ENCODE measurements at places on chromosomes 13 and 19. TPM values are rescaled to one million over a fixed set of nuclear protein-coding genes. Genes with fewer than 3 reads are reported as not detected.

IL12RB1 gene
- 6.5 TPM for total RNA-seq

DNA sequence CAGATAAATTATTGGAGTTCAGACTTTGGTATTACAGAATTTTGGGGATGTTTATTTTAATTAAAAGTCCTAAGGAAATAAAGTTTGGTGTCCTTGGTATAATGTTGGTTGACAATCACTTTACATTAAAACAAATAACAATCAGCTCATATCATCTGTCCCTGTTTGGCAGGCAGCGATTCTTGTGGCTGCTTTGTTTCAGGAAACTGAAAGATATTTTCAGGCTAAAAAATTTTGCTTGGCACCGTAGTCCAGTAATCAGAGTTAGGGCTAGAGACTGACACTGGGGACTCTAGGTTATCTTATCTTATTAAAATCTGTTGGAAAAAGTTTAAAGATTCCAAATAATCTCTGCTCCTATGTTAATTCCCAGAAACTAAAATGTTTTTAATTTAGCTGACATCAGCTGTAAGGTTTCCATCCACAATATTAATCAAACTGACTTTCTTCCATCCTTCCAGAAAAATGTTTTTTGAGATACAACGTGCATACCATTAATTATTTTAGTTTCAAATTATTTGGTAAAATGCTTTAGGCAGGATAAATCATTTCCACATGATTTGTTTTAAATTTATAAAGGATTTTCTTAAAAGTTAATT, 97.6 kb downstream of the ZIC5 start:
- no peak for DNase-seq

DNA sequence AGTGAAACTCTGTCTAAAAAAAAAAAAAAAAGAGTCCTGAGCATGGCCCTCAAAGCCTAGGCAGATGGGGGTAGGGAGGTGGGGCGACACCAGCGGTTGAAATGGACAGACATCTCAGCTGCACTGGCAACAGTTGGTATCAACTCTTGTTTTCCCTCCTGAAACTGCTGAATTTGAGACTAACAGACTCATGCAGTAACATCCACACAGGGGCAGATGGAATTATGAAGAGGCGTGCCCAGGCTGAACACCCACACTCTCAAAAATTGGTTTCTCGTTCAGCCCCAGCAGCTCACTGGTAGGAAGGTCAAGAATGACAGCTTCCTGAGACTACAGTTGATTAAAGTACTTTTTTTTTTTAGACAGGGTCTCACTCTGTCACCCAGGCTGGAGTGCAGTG, 24.1 kb downstream of the PBX4 start:
- DNase-seq, result no peak

- no peak for DNase-seq
Observed at GRCh38 chr13:102947745-102948405, 102.0 kb downstream of the ERCC5 start.

DNA sequence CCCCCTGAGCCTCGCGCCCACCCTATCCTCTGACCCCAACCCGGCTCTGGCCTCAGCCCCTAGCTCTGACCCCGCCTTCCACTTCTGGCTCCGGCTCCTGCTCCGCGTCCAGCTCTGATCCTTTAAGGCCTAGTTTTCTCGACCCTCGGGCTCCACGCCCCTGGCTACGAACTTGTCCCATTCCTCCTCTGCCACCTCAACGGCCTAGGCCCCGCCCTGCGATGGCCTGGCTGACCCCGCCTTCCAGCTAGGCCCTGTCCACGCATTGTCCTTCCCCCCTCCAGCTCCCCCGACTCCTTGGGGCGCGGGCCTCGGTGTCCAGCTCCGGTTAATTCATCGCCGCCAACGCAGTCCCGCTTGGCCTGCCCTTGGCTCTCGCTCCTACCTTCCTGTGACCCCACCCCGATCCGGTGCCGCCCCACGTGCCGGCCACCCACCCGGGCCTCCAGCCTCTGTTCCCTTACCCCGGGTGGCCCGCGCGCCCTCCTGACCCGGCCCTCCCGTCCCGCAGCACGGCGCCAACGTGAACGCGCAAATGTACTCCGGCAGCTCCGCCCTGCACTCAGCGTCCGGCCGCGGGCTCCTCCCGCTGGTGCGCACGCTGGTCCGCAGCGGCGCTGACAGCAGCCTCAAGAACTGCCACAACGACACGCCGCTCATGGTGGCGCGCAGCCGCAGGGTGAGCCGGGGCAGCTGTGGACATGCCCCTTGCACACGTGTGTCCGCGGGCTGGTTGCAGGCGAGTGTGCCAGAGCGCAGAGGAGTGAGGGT, 9.4 kb downstream of the BCL3 start:
- peak; percentile 67 for DNase-seq

DNA sequence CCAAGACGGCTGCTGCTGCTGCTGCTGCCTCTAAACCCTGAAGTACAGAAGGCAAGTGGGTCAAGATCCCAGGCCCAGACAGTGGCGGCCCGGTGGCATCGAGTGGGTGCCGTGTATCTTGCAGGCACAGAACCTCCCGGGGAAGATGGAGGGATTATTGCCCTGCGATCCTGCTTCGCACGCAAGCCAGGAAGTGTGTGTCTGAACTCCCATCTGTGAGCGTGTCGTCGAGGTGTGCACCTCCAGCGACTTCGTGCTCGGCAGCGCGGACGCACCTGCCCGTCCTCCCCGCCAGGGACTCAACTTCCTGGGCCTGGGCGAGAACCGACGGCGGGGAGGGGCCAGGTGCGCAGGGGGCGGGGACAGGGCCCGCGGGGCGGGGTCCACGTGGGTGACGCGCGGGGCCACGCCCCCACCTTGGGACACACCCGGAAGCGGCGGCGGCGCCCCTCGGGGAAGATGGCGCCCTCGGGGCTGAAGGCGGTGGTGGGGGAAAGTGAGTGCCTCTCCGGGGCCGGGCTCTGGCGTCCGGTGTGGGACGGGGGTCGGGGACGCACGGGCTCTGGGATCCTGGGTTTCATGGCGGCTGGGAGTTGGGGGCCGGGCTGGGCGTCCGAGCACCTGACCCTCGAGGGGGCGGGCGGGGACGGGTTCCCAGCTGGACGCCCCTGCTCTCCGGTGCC, at the start of gene STXBP2:
TSS of gene STXBP2 (plus strand) at position 420 of the 683 bp plus-strand sequence. CDS start at position 460, 40 bp downstream.
- no peak for DNase-seq

TPTE2 gene
- 0.43 TPM for total RNA-seq

DNA sequence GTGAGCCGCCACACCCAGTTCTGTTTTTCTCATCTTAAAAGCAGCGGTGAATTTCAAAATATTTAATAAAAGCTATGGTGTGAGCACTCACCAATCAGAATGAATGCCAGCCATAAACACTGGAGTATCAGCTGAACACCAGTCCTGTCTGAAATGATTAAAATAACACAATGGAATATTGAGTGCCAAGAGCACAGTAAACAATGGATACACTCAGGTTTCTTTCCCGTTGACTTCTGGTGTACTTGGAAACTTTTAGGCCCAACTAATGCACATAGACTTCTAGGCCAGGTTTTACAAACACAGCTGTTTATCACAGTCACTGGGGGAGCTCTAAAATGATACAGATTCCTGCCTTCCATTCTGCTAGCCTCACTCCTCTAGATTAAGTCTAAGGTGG, 68.3 kb downstream of the SLC6A16 start:
- DNase-seq, result no peak

DNA sequence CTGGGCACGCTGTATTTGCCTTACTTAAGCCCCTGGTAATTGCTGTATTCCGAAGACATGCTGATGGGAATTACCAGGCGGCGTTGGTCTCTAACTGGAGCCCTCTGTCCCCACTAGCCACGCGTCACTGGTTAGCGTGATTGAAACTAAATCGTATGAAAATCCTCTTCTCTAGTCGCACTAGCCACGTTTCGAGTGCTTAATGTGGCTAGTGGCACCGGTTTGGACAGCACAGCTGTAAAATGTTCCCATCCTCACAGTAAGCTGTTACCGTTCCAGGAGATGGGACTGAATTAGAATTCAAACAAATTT, 676 bp downstream of the BRCA2 start:
- DNase-seq, result no peak

DNA sequence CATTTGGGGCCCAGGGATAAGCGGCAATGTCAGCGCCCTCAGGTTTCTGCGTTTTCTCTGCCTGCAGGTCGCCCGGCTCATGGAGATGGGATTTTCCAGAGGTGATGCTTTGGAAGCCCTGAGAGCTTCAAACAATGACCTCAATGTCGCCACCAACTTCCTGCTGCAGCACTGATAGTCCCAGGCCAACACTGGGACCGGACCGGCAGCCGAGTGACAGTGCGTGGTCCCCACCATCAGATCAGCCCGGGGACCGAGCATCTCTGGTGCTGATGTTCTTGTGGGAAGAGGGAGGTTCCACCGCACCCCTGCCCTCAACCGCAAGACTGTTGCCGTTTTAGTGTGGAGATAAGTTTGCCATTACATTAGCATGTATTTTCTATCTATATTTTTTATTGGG, 78.0 kb upstream of the GPR183 start:
- no peak for DNase-seq

DNA sequence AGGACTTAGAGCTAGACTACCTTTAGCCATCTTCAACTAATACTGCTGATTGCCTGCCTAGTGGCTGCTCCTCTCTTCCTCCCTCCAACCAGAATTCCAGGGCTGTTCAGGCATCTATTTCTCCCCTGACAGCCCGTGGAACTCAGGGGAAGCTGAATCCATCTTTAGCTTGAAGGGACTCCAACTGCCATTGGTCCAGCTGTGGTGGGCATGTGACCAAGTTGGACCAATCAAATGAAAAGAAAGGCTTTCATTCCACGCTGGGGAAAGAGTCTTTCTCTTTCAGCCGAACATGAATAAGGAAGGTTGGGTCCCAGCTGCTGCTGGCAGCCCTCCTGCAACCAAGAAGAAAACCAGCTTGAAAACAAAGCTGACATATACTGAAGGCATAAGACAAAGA, 168.5 kb upstream of the OBI1 start:
- DNase-seq, result no peak

- DNase-seq, result no peak
Observed at GRCh38 chr13:73715114-73715910, 418.9 kb downstream of the KLF12 start.

DNA sequence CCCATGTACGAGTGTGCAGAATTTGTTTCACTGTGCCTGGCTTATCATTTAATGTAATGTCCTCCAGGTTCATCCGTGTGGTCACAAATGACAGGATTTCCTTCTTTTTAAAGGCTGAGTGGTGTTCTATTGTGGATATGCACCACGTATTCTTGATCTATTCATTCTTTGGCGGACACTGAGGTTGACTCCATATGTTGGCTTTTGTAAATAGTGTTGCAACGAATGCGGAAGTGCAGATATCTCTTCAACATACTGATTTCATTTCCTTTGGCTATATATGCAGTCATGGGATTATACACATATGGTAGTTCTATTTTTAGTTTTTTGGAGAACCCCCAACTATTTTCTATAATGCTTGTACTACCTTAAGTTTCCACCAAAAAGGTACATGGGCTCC, 13.0 kb downstream of the OR7A5 start:
- DNase-seq, result no peak

- DNase-seq, result no peak
Observed at GRCh38 chr19:30066781-30067759, 125.0 kb downstream of the URI1 start.

CACTIN gene
- total RNA-seq, result 25.2 TPM

DNA sequence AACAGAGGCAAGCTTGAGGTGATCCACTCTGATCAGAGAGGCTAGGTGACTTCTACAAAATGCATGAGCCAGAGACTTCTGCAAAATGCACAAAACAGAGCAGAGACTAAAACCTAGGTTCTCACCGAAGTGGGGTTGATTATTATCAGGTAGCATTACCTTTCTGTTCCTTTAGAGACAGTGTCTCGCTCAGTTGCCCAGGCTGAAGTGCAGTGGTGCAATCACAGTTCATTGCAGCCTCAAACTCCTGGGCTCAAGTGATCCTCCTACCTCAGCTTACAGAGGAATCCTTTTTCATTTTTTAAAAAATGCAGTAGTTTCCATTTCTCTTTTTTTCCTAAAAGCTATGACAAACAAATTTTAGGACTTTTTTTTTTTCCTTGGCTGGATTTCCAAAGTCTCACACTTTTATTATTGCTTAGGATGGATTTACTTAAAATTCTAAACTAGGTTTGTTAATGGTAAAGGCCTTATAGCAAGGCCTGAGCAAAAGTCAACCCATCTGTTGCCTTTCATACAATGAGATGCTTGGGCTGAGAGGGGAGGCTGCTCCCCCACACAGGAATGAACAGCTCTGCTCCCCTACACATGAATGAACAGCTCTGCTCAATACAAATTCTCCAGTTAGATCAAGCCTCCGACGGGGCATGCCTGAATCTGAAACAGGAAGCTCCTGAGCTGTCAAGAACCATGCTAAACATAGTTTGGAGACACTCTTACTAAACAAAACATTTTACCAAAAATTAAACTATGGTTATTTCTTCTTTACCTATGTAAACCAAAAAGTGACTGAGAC, 18.8 kb upstream of the TNFRSF19 start:
- DNase-seq, result no peak

- DNase-seq, result no peak
Observed at GRCh38 chr13:73901324-73902068, 232.7 kb downstream of the KLF12 start.

GPC5 gene
- total RNA-seq, result 0.24 TPM

DNA sequence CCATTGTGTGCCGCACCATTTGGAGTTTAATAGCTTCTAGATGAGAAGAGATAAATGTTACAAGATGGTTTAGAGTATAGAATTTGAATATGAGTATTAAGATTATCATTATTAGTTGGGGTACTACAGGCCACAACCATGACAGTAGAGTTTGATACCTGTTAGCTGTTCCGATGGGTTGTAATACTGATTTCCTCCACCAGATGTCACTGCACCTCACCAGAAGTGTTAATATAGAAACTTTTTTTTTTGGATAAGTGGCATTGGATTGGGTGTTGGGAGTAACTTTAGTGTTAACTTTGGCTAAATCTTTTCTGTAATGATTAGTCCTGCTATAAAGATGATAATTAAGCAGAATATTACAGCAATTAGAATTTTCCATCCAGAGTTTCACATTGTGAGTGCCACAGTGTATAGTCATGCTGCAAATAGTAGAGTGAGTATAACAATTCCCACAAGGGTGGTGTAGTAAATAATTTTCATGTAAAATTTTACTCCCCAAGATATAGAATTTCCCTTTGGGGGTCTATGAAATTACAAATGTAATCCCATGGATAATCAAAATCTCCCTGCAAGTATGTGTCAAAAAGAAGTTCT, 56.3 kb downstream of the PSG3 start:
- no peak for DNase-seq

DNA sequence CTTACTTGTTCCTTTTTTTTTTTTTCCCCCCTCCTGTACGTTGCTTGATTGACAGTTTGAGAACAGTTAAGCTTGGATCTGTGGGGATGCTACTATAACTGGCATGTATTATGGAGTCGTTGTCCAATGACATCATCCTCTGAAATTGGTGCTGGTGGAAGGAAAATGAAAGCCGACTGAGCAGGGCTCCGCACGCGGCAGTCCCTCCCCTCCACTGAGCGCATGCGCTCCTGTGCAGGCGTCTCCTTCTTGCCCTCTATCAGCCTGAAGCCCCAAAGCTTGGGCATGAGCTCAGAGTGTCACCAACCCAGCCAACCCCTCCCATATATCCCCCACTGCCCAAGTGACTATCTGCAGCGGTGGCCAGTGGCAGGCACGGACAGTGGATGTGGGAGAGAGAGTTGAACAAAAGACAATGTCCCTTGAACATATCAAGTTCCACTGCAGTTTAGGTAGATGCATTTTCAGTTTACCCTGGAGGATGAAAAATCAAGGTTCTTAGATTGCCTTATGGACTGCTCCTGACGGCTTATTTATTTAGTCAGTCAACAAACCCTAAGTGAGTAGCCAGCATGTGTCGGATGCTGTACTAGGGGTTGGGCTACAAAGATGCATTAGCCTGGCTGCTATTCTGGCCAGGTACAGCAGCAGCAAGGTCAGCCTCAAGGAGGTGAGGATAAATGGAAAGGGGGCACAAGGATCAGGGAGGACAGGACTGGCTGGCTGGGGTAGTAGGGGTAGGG, 20.8 kb downstream of the MBNL2 start:
- no peak for DNase-seq

Measured in uterus (tissue), 4 donors.